Naive thymus-derived CD4-positive, alpha-beta T cell (primary cell): ENCODE measurements at places on chromosomes 5 and 9. TPM values are rescaled to one million over a fixed set of nuclear protein-coding genes. Genes with fewer than 3 reads are reported as not detected.

The CDKN2B gene
- not detected for polyA plus RNA-seq

The PCDHGA10 gene
- 0.04 TPM for polyA plus RNA-seq

The TSSK1B gene
- polyA plus RNA-seq = not detected

GRCh38 chr9:119044806-119045205 lies 324.4 kb downstream of the BRINP1 start:
- DNase-seq = no peak
- H3K27ac ChIP-seq = no peak overlapping the region
- H3K4me3 ChIP-seq = no peak overlapping the region
- H3K4me1 ChIP-seq = no peaks in the 10 kb centered on the region
- no peaks in the 10 kb centered on the region for H3K27me3 ChIP-seq
- H3K36me3 ChIP-seq = no peaks in the 10 kb centered on the region

GRCh38 chr5:39980056-39980455 lies 555.3 kb upstream of the DAB2 start:
- DNase-seq = no peak
- H3K27ac ChIP-seq = no peak overlapping the region
- no peak overlapping the region for H3K4me3 ChIP-seq
- H3K27me3 ChIP-seq = no peaks in the 10 kb centered on the region

DNA sequence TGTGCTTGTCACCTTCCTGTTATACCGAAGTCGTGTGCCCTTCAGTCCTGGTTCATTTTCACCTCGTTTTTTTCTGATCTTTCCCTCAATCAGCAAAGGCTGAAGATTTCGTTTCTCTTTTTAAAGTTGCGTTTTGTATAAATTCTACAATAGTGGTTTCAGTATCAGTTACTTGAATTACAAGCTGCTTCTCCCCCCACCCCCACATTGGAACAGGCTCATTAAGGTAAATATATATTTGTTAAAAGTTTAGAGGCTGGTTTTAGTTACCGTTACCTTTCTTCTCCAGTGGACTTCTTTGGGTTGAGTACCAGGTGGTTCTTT lies 881 bp downstream of the SUB1 start:
- DNase-seq = no peak
- H3K4me1 ChIP-seq = peaks cover 24% of the 10 kb centered on the region
- peak overlapping the region; percentile 94 for H3K4me3 ChIP-seq
- H3K27ac ChIP-seq = peak overlapping the region; percentile 100
- peaks cover 2% of the 10 kb centered on the region for H3K36me3 ChIP-seq

DNA sequence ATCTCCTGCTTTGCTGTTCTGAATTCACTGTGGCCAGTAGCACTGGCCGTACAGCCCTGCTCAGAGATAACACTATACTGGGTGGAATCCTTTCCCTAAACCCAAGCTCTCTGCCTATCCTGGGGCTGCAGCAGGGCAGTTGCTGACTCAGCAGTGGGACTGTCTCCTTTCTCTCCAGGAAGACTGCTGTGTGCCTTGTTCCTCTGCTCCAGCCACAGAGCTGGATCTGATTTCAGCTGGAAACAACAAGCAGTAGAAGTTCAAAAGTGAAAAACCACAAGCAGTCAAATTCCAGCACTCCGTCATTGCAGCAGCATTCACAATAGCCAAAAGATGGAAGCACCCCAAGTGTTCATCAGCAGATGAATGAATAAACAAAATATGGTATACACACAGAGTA lies 105.0 kb downstream of the FBXL7 start:
- DNase-seq = no peak
- H3K27me3 ChIP-seq = no peaks in the 10 kb centered on the region

GRCh38 chr5:56048124-56048523 lies 53.4 kb upstream of the IL6ST start:
- peaks cover 59% of the 10 kb centered on the region for H3K4me1 ChIP-seq
- no peaks in the 10 kb centered on the region for H3K36me3 ChIP-seq
- no peak for DNase-seq
- H3K27ac ChIP-seq = peak overlapping the region; percentile 1
- no peak overlapping the region for H3K4me3 ChIP-seq
- no peaks in the 10 kb centered on the region for H3K27me3 ChIP-seq

DNA sequence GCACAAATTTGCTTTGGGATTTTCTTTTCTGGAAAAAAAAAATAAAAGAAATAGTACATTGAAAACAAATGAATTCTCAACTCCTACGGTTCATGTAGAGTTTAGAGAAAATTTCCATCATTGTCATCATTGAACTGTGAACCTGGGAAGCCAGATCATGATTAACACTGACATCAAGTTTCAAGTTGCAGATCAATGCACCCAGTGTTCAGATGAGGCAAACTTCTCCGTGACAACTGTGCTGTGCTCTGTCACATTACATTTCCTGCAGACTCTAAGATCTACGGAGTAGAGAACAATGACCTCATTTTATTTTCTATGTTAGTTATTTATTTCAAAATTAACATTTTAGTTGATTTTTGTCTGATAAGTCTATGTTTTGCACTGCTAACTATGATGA lies 99.7 kb downstream of the MAP1B start:
- H3K27ac ChIP-seq = no peak overlapping the region
- H3K36me3 ChIP-seq = no peaks in the 10 kb centered on the region
- no peak overlapping the region for H3K4me3 ChIP-seq
- no peaks in the 10 kb centered on the region for H3K4me1 ChIP-seq
- no peaks in the 10 kb centered on the region for H3K27me3 ChIP-seq

DNA sequence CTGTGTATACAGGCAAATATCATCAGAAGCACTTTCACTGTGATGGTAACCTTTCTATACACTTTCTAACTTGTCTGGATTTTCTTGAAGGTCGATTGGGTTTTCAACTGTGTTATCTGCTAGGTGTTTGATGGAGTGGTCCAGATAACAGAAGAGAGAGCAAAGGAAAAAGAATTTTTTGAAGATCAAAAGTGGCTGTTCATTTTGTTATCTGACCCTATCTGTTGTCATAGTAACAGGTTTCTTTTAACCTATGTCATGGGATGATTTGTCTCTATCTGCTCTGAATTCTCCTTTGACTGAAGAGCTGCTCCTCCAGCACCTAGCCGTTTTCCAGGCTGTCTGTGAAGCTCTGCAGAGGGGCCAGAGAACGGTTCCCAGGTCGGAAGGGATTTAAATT lies 77.8 kb upstream of the IRX2 start:
- no peaks in the 10 kb centered on the region for H3K4me1 ChIP-seq
- DNase-seq = no peak
- H3K36me3 ChIP-seq = no peaks in the 10 kb centered on the region
- no peaks in the 10 kb centered on the region for H3K27me3 ChIP-seq
- no peak overlapping the region for H3K27ac ChIP-seq
- no peak overlapping the region for H3K4me3 ChIP-seq

DNA sequence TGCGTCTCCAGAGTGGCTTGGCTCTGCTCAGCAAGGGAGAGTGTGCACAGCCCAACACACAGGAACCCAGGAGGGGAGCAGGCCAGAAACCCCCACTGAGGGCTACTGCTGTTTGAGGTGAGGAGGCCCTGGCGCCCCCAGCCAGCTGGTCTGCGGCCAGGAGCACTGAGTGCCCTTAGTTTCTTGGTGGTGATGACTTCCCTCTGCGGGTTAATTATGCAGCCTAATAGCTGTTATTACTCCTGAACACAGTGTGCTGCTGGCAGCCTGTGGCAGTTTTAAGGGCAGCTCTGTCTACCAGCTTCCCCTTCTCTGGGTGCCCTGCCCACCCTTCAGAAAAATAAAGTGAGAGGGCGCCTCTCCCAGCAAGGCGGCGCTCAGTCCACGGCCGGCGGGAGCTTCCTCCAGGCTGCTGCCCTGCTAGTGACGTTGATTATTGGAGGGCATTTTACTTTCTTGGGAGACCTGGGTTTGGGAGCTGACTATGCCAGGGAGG lies 19.2 kb downstream of the GADD45G start:
- H3K27me3 ChIP-seq = no peaks in the 10 kb centered on the region
- DNase-seq = no peak
- H3K4me3 ChIP-seq = no peak overlapping the region
- H3K36me3 ChIP-seq = no peaks in the 10 kb centered on the region
- H3K27ac ChIP-seq = no peak overlapping the region
- no peaks in the 10 kb centered on the region for H3K4me1 ChIP-seq

- no peaks in the 10 kb centered on the region for H3K4me1 ChIP-seq
- H3K27ac ChIP-seq = no peak overlapping the region
- no peaks in the 10 kb centered on the region for H3K36me3 ChIP-seq
- DNase-seq = no peak
- H3K27me3 ChIP-seq = no peaks in the 10 kb centered on the region
- H3K4me3 ChIP-seq = no peak overlapping the region
These were observed 533.3 kb downstream of the ACTL7B start for GRCh38 chr9:108322326-108323098.

DNA sequence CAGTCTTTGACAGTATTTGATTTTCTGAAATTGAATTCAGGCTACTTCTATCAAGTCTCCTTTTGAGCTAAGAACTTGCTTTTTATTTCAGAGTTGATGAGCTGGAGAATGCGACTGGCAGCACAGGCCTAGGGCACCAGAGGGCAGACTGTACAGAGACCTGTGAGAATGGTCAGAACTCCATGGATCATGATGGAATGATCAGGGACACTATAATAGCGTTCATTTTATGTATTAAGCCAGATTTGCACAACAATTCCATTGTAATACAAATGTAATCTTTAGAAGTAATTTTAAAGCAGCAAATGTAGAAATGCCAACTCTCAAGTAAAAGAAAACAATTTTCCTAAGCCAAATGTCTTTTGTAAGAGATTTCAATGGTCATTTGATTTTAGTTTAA lies 902.4 kb downstream of the NR2F1-AS1 start:
- no peak overlapping the region for H3K4me3 ChIP-seq
- no peaks in the 10 kb centered on the region for H3K4me1 ChIP-seq
- no peaks in the 10 kb centered on the region for H3K36me3 ChIP-seq
- no peak for DNase-seq
- no peak overlapping the region for H3K27ac ChIP-seq
